ENCODE measurements at places on chromosomes 7 and 10. TPM values are rescaled to one million over a fixed set of nuclear protein-coding genes. Genes with fewer than 3 reads are reported as not detected.
A peak's percentile ranks its signal among the peaks of the same experiment; 100 is the strongest.

- H3K4me3 ChIP-seq, result no peak overlapping the region
- H3K27me3 ChIP-seq, result peaks cover under 1% of the 10 kb centered on the region
- H3K36me3 ChIP-seq, result no peaks in the 10 kb centered on the region
- DNase-seq, result no peak
Observed at GRCh38 chr10:76205361-76205760, 773.9 kb downstream of the LRMDA start.

ZP3 gene
- total RNA-seq, result 25.8 TPM

- H3K27me3 ChIP-seq, result peaks cover 19% of the 10 kb centered on the region
- no peaks in the 10 kb centered on the region for H3K36me3 ChIP-seq
- H3K4me1 ChIP-seq, result no peaks in the 10 kb centered on the region
- H3K27ac ChIP-seq, result no peak overlapping the region
- no peak overlapping the region for H3K4me3 ChIP-seq
Observed at GRCh38 chr7:98831641-98832221, 38.1 kb downstream of the TMEM130 start.

GRCh38 chr7:148014541-148014940, 576.0 kb upstream of the C7orf33 start:
- no peak for DNase-seq
- H3K27ac ChIP-seq, result no peak overlapping the region
- no peaks in the 10 kb centered on the region for H3K27me3 ChIP-seq

- DNase-seq, result no peak
- H3K36me3 ChIP-seq, result peaks cover 19% of the 10 kb centered on the region
- peak overlapping the region; percentile 67 for H3K27ac ChIP-seq
- peaks cover 82% of the 10 kb centered on the region for H3K4me1 ChIP-seq
- H3K27me3 ChIP-seq, result peaks cover 3% of the 10 kb centered on the region
- no peak overlapping the region for H3K4me3 ChIP-seq
Observed at GRCh38 chr10:125032474-125033020, 90.6 kb downstream of the ZRANB1 start.

PAX4 gene
- not detected for total RNA-seq

GRCh38 chr7:27185013-27185853, at the start of gene HOXA11:
TSS of gene HOXA11 (minus strand) at chr7:27185232. CDS start at chr7:27185144, 88 bp downstream.
- H3K4me1 ChIP-seq, result peaks cover 71% of the 10 kb centered on the region
- peak within 1 kb of the TSS; percentile 93 for H3K4me3 ChIP-seq
- peaks cover 29% of the 10 kb centered on the region for H3K36me3 ChIP-seq
- H3K27ac ChIP-seq, result peak within 1 kb of the TSS; percentile 97
- H3K27me3 ChIP-seq, result peaks cover 23% of the 10 kb centered on the region
- DNase-seq, result peak; percentile 97

DNA sequence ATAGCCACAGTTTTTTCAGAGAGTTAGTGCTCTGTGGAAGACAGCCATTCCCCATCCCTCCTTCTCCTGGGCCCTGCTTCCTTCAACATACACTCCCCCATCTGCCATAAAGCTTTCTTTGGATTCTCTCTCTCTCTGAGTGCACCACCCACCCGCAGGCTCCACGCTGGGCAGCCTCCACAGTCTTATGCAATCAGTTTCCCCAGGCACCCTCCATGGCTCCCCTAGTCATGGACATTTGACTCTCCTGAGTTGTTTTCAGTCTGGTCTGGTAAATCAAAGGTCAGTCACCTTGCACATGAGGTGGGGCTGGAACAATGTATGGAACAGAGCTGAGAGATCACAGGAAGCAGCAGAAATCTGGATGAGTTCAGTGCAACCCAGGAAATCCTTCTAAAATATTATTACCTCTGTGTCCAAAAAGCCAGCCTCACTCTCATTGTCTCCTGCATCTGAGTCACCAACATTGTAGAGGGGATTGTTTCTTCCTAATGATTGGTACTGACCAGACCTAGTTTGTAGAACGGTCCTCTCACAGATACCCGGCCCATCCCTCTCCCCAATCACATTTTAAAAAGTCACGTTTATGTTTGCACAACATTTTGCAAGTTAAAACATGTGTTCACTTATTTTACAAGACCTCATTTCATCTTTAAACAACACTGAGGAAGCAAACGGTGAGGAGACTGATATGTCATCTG, 70.1 kb downstream of the CYCS start:
- peaks cover 6% of the 10 kb centered on the region for H3K27me3 ChIP-seq
- no peak overlapping the region for H3K27ac ChIP-seq
- peaks cover 7% of the 10 kb centered on the region for H3K4me1 ChIP-seq

GRCh38 chr7:31121601-31122000, 69.5 kb downstream of the ADCYAP1R1 start:
- peaks cover 10% of the 10 kb centered on the region for H3K4me1 ChIP-seq
- peaks cover 7% of the 10 kb centered on the region for H3K27me3 ChIP-seq
- no peak overlapping the region for H3K27ac ChIP-seq
- DNase-seq, result no peak
- H3K4me3 ChIP-seq, result no peak overlapping the region

MKX gene
- total RNA-seq, result 99.7 TPM

- peaks cover 26% of the 10 kb centered on the region for H3K27me3 ChIP-seq
- peaks cover 42% of the 10 kb centered on the region for H3K4me1 ChIP-seq
- DNase-seq, result no peak
- H3K36me3 ChIP-seq, result peaks cover 14% of the 10 kb centered on the region
Observed at GRCh38 chr7:128099204-128099671, 68.0 kb upstream of the LRRC4 start.

DNA sequence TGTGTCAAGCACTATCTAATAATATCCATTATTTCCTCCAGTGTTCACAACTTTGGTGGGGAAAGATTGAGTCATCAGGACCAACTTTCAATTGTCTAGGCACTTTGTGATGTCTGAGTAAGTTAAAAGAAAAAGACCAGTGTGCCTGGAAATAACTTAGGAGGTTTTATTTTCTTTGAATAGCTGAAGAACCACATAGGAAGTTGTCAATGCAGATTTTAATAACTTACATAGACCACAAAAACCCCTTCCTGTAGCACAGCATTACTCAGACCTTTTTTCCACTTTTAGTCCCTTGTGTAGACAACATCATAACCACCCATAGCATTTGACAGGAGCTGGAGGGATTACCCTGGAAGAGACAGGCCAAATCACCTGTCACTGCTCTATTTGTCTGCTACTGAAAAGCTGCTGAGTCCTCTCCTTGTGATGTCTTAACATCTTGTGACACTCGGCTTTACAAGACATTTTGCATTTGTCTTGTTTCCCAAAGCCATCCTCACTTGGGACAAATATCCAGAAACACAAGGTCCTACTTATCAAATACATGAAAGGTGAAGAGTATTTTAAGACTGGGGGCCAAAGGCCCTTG, 241.5 kb upstream of the PTER start:
- H3K4me3 ChIP-seq, result no peak overlapping the region
- H3K4me1 ChIP-seq, result no peaks in the 10 kb centered on the region
- H3K27ac ChIP-seq, result no peak overlapping the region
- DNase-seq, result no peak
- H3K27me3 ChIP-seq, result no peaks in the 10 kb centered on the region
- H3K36me3 ChIP-seq, result no peaks in the 10 kb centered on the region

- no peaks in the 10 kb centered on the region for H3K36me3 ChIP-seq
- no peak overlapping the region for H3K27ac ChIP-seq
- H3K4me3 ChIP-seq, result no peak overlapping the region
- no peaks in the 10 kb centered on the region for H3K4me1 ChIP-seq
- DNase-seq, result no peak
Observed at GRCh38 chr7:125561006-125561405, 631.4 kb upstream of the POT1 start.

- peak overlapping the region; percentile 60 for H3K27ac ChIP-seq
- peak overlapping the region; percentile 80 for H3K4me3 ChIP-seq
- peaks cover 5% of the 10 kb centered on the region for H3K27me3 ChIP-seq
- no peaks in the 10 kb centered on the region for H3K36me3 ChIP-seq
- DNase-seq, result no peak
Observed at GRCh38 chr10:79066411-79067240, 2.1 kb upstream of the ZMIZ1 start.

PITX3 gene
- not detected for total RNA-seq

GRCh38 chr7:45980973-45981372, 59.9 kb upstream of the IGFBP3 start:
- DNase-seq, result no peak
- peak overlapping the region; percentile 88 for H3K27ac ChIP-seq
- H3K4me1 ChIP-seq, result peaks cover 65% of the 10 kb centered on the region
- no peak overlapping the region for H3K4me3 ChIP-seq

PRSS37 gene
- total RNA-seq, result not detected
